ENCODE measurements at places on chromosomes 5 and 9.

GRCh38 chr5:139579-140442, 47.8 kb downstream of the PLEKHG4B start:
- no peak for DNase-seq

GRCh38 chr9:121367306-121368137, 2.5 kb downstream of the STOM start:
- DNase-seq: no peak

- no peak for DNase-seq
These were observed 207.3 kb downstream of the CD180 start for GRCh38 chr5:66989286-66989685.

DNA sequence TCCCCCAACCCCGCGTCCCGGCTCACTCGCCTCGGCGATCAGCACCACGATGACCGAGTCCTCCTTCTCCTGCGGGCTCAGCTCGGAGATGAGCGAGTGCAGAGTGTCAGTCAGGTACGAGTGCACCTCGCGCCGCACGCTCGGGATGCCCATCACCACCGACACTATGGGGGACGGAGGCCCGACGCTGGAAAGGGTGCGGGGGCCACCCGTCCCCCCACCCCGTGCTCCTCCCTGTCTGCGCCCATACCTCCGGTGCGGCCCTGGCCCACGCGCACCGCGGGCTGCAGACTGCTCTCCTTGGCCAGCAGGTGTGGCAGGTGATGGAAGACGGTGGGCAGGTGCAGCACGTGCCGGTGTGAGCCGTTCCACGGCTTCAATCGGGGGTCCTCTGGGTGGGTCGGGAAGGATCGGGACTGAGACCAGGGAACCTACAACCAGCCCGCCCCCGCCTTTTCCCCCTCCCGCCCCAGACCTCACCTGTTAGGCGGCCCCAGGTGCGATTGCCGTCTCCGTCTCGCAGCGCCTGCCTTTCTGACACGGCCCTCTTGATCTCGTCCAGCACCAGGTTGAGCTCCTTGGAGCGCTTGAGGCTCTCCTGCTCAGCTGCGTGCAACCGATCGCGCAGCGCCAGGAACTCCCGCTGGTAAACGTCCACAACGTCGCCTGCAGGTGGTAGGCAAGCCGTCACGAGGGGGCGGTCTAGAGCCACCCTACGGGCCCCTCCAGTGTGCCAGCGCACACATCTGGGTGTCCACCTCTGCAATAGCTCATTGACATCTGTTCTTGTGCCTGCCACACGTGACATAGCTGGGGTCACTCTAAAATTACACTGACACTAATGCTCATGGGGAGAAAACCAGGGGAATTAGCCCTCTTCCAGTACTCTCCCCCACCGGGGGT, 5.1 kb downstream of the MGAT4B start:
- peak; percentile 68 for DNase-seq

- peak; percentile 17 for DNase-seq
These were observed 7.2 kb upstream of the LCN2 start for GRCh38 chr9:128142061-128142460.

DNA sequence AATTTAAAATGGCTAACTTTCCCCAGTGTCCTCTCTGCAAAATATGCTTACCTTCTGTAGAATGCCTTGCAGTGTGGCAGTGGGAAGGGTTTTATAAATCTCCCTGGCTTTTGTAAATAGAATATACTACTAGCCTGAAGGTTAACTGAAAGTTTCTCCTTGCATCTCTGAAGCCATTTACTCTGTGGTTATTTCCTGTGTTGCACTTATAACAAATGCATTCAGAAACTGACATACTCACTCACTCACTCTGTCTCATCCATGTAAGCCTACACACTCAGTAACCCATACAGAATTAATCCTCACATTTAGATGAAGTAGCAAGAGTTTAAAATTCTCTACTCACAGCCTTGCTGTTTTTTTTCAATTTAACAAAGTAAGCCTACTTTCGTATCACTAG, 87.1 kb upstream of the SH3GL2 start:
- no peak for DNase-seq

DNA sequence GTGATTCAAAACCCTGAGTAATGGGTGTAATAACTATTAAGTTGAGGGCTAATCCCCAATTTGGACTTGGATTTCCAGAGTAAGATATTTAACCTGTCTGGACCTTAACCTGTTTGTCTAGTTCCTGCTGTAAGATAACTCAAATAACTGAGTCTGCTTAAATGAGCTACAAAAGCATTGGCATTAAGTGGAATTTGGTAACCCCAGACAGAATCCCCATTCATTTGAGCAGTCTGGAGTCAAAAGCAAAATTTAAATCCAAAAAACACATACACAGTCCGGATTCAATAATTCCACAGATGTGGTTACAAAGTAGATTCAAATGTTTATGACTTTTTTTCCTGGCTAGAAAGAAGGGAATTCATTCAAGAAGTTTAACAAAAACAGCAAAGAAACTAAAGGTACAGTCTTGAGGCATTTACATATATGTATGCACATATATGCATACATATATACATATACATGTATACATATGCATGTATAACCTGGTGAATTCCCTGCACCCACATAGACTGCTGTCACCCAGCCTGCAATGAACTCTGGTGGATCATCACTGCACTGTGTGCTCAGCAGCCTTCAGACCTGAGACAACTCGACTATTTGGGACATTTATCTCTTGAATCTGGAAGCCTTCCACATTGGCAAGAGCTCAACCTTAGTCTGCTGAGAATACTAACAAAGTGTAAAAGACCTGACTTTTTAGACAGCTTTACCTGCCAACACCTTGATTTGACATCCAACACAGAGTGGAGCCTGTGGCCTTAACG, 205.4 kb downstream of the LURAP1L start:
- no peak for DNase-seq

DNA sequence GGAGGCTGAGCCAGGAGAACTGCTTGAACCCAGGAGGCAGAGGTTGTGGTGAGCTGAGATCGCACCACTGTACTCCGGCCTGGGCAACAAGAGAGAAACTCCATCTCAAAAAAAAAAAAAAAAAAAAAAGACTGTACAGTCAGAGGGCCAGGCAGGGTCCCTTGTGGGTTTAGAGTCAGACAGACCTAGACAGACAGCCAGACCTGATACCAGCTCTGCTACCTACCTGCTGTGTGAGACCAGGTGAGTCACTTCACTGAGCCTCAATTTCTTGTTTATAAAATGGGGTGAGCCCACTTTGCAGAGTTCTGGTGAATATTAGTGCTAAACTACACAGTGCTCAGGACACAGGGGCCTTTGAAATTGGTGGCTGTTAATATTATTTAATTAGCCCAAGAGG, 19.7 kb downstream of the TRIM14 start:
- DNase-seq: no peak

DNA sequence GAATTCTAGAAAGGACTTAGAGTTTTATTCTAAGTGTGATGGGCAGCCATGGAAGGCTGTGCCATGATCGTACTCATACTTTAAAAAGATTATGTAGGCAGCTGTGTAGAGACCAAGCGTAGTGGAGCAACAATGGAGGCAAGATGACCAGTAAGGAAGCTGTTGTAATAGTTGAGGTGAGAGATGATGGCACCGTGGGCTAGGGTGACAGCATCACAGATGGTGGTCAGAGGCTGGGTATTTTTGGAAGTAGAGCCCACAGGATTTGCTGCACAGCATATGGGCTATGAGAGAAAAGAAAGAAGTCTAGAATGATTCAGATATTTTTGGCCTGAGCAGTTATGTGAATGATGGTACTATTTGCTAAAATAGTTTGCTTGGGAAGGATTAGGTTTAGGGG, 7.7 kb downstream of the ARHGAP26 start:
- DNase-seq: no peak

DNA sequence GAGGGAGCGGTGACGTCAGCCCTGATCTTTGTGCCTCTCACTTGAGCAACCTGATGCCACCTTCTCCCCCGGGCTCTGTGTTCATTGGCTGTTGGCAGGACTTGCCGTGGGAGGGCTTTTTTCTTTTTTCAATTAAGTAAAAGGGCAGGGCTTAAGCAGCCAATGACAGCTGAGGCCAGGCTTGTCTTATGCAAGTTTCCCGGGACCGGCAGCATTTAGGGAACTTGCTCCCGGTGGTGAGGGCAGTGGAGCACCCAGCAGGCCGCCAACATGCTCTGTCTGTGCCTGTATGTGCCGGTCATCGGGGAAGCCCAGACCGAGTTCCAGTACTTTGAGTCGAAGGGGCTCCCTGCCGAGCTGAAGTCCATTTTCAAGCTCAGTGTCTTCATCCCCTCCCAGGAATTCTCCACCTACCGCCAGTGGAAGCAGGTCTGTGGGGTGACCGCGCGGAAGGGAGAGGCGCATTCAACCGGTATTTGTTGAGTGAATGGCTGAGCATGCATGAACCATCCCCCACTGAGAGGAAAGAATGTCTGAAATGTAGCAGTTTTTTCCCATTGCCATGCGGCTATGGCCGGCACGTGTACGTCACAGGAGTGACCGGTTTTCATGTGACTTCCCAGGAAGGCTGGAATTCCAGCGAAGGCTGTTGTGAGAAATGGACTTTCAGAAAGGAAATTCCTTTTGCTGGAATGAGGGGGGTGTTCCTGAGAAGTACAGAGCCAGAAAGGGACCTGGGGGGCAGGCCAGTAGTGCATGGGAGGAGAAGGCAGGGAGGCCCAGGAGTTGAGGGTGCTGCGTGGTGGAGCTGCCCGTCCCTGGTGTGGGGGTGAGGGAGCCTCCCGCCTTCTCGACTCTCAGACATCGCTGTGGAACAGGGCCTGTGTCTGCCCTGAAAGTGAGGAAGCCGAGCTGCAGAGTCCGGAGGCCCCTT, 29.0 kb downstream of the PTGES2 start:
- DNase-seq: peak; percentile 82

GRCh38 chr9:92607088-92607487, 62.8 kb downstream of the IPPK start:
- no peak for DNase-seq

DNA sequence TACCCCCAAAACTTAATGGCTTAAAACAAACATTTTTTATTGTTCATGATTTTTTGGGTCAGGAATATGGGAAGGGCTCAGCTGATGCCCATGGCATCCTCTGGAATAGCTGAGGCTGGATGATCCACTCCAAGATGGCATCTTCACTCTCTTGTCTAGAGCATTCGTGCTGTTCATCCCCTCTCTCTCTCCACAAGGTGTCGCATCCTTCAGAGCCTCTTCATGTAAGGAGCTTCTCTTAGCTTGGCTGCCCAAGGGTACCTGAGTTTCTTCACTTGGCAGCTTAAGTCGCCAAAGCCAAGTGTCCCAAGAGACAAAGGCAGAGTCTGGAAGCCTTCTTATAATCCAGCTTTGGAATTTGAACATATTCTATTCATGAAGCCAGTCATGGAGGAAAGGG, 294.7 kb downstream of the CHSY3 start:
- DNase-seq: no peak

DNA sequence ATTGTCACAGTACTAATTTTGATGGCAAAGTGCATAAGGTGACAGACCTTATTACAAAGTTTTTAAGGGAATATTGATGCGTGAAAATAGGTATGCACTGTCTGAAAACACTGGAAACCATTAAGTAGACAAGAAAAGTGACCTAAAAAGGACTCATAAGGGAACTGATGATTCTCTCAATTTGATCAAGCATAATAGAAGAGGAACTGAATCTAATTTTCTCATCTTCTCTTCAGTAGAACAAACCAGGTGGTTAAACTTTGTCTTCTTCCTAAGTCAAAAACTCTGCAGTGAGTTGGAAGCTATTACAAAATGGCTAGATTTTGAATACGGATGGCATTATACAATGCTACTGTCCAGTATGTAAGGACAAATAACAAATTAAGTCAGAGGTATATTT, 53.4 kb downstream of the RNF145 start:
- DNase-seq: no peak

DNA sequence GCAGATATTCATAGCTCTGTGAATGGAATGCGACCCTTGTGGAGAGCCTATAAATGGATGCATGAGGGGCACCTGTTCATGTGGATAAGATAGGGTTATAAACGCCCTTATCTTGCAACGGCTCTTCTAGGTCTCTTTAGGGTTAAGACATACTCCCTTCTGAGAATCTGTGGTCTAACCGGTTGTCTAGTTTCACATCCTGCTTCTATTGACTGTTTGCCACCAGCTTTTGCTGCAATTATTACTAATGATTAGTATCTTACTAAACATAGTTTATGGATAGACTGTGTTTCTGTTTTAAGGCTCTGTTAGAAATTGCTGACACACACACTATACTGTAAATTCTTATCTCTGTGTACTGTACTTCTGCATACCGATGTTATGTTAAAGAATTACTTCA, 198.9 kb upstream of the CYLC2 start:
- DNase-seq: no peak

DNA sequence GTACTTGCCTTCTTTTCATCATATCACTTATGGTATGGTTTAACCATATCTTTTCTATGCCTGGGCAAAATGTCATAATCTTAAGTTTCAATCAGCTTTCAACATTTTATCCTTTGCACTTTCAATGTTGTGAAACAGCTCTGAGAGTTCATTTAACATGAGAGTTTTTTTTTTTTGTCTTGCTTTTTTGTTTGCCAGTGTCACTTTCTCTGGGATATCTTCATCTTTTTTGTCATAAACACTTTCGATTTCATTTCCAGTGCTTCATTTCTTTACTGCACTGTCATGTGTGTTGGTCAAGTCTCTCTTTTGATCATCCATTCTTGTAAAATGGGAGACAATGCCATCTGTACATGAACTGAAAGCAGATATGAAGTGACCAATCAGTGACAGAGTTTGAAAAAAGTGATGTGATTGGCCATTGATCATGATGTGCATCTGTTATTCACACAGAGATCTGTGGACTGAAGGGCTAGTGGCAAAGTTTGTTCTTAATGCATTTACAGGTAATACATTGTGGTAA, 7.5 kb upstream of the POU5F2 start:
- DNase-seq: no peak

DNA sequence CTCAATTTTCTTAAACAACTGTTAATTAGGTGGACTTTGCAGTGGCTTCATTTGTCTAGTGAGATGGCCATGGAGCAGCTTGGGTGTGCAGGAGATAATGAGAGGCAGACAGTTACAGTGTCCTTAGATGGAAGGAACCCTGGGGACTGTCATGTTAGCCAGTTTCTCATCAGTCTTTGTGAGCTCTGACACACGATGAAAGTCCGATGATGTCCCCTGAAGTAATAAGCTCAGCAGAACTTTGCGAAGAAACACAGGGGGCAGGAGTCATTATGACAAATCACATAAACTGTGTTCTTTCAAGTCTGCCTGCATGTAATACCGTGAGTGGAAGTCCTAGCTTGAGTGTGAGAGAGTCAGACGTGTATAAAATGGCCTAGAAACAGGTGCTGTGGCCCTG, 201.8 kb downstream of the DRD1 start:
- no peak for DNase-seq
